SHP77 (cell line): ENCODE measurements at places on chromosomes 12 and 14.

DNA sequence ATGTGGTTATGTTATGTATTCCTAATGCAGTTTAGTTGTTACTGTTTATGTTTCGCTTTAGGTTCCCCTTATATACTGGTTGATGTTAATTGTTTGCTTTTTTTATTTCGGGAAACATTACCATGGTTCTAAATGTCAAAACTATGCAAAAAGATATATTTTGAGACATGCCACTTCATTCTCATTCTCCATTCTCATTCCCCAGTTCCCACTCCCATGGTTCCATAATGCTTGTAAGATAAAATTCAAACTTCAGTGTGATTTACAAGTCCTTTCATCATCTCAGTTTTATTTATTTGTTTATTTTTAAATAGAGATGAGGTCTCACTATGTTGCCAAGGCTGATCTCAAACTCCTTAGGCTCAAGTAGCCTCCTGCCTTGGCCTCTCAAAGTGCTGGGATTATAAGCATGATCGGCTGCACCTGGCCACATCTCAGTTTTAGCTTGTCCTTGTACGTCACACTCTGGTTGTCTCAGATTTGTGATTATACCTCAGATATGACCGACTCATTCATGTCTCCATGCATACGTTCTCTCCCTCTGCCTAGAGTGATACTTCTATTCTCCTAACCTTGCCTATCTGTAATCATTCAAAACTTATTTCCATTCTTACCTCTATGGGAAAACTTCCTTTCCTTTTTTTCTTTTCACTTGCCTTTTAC lies 407.8 kb upstream of the RGS6 start:
- no peak for DNase-seq

GRCh38 chr14:32669391-32669790 lies 269.3 kb upstream of the NPAS3 start:
- no peak for DNase-seq

GRCh38 chr12:38384816-38385378 lies 68.3 kb downstream of the ALG10B start:
- DNase-seq = peak; percentile 51

- no peak for DNase-seq
Measured at GRCh38 chr12:57188090-57188425, 28.5 kb upstream of the NXPH4 start.

DNA sequence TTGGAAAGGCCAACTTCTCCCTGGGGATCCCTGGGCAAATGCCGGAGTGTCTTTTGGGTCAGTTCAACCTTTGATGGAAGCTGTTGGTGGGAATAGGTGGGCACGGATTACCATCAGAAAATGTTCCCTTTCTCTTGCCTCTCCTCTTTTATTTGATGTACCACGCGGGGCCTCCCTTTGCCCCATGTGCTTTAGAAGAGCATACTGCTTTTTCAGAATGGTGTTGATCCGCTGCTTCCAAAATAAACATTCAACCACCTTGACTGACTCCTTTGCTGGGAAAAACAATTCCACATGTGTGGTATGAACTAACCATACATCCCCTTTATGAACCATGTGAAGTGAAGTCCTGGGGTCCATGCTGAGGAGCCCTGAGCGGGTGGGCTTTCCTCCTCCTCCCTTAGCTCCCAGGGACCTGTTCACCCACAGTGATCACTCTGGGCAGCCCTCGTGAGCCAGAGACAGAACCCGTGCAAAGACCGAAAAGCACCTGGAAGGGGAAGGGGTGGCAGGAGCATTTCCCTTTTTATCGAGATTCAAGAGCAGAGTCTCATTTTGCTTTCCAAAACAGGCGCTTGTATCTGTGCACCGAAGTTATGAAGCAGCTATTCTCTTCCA lies 44.2 kb upstream of the PRMT8 start:
- no peak for DNase-seq

- DNase-seq = no peak
Measured at GRCh38 chr12:54251667-54252284, 28.1 kb downstream of the CBX5 start.

- DNase-seq = no peak
Measured at GRCh38 chr14:71444030-71444822, 488.0 kb upstream of the RGS6 start.

DNA sequence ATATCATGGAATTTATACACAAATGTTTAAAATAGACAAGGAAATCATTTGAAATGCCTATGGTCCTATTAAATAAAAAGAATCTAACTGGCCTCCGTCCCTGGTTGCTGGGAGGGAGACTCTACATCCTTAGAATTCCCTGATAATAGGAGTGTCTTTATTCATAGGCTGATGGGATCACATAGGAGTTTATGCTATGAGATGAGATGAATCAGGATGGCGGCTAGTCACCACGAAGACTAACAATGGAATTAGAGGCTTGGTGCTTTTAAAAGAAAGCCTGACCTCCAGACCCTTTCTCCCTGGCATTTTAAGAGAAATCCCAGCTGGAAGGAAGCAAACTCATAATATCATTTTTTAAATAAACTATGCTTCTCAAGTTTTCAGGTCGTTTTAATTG lies 69.7 kb downstream of the SEC23A start:
- no peak for DNase-seq

DNA sequence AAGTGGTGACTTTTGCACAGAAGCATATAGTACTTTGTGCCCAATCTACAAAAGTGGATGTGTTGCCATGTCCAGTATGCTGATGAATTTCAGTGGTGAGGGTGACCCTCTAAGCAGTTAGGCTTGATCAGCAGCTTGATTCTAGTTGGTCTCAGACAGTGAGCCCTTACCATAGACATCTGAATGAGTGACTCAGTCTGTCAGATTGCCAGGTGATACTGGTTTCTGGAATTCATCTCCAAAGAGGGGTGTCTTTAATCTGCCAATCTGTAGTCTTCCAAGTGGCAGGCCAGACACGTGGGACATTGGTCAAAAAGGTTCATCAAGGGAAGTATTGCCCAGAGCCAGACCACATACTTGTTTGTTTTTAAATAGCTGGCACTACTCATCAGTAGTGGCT lies 187.4 kb upstream of the SLC16A7 start:
- DNase-seq = no peak

- DNase-seq = no peak
Measured at GRCh38 chr14:103125098-103126070, 2.1 kb downstream of the TNFAIP2 start.

DNA sequence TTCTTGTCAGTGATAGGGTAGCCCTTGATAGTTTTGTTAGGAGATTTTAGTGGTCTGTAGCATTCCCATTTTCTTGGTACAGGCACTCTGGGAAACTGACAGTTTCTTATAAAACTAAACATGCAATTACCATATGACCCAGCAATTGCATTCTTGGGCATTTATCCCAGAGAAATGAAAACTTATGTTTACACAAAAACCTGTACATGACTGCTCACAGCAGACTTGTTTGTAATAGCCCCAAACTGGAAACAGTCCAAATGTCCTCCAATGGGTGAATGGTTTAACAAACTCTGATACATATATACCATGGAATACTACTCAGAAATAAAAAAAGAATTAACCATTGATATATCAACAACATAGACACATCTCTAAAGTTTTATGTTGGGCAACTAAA lies 75.5 kb downstream of the BORCS5 start:
- DNase-seq = no peak

DNA sequence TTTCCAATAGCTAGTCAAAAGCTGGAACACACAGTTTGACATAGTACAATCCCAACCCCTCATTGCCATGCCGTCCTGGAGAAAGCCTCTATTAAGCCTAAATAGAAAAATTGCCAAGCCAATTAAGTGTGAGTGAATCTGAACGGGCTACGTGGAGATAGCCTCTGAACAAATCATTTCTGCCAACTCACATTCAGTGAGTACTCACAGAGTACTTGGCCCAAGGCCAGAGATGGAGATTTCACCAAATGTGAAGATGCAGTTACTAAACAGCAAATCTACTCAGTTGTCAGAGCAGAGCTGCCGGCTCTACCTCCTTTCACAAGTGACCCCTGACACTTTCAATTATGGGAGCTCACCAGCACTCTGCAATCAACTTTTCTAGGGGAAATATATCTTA lies 350.0 kb downstream of the GALC start:
- no peak for DNase-seq

- no peak for DNase-seq
Measured at GRCh38 chr12:120247621-120248030, 17.9 kb downstream of the PXN start.

GRCh38 chr12:1470051-1470450 lies 124.3 kb downstream of the FBXL14 start:
- no peak for DNase-seq

DNA sequence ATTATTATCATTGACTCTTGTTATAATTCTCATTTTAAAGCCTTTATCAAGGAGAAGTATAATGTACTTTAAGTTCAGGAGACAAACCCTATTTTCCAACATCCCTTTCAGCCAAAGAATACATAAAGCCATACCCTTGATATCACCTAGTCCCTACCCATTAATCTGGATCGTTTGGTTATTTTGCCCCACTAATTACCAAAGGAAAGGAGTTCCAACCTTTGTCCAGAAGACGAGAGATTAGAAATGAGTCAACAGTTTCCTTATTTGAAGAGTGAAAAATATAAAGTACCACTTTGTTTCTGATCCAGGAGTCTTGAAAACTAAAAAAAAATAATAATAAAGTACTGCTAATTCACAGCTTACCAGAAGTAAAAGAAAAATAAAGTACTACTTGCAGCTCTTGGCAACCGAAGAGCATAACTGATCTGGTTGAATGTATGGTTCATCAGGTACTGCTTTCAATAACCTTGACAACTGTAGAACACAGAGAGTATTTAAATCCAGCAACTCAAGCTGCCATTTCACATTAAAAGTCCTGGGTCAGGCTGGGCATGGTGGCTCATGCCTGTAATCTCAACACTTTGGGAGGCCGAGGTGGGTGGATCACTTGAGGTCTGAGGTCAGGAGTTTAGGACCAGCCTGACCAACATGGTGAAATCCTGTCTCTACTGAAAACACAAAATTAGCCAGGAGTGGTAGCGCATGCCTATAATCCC lies 33.7 kb downstream of the LIMA1 start:
- no peak for DNase-seq

- DNase-seq = no peak
Measured at GRCh38 chr12:66379616-66380015, 77.3 kb downstream of the HELB start.

DNA sequence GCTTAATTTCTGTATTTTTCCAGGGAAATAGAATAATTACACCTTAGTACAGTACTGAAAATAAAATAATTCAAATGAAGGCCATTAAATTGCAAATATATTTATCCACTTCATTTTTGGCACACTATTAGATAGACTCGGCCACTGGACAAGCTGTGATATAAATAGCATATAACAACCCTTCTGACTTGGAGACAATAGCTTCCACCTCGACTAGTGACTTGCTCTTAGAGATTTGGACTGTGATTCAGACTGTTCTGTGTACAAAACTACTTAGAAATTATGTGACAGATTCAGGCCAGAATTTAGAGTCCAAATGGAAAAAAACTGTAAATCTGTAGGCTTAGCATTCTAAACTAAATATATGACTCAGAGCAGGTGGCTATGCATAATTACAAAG lies 949.9 kb downstream of the LRFN5 start:
- no peak for DNase-seq

GRCh38 chr12:125340791-125341190 lies 275.6 kb downstream of the AACS start:
- DNase-seq = peak; percentile 53

GRCh38 chr12:112606611-112607365 lies 184.8 kb upstream of the RPH3A start:
- no peak for DNase-seq

DNA sequence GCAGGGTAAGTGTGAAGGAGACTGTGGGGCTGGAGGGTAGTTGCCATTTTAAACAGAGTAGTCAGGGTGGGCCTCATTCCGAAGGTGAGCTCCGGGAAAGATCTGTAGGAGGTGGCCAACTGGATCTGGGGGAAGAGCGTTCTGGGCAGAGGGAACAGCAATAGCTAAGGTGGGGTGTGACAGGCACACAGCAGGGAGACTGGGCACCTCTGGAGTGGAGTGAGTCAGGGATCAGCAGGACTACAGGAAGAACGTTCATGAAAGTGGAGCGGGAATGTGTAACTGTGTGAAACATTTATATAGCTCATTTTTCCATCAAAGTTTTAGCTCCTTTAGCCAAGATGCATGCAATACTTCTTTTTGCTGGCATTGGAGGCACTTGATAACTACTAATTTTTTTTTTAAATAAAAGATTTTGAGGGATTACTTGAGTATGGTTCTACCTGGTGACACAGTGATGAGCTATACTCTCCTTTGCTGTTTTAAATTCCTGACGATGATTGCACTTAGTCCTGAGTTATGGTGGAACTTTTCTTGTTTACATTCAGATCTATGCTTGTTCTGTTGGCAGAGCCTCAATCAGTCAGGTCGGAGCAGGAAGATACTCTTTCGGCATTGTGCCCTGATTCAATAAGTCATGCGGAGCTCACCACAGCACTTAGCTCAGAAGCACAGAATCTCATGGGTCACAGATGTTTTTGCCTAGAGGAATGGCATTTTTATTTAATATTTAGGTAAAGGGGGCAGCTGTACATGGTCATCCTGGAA lies 106.4 kb downstream of the WIF1 start:
- no peak for DNase-seq

- DNase-seq = no peak
Measured at GRCh38 chr14:91980157-91980556, 32.7 kb upstream of the FBLN5 start.

DNA sequence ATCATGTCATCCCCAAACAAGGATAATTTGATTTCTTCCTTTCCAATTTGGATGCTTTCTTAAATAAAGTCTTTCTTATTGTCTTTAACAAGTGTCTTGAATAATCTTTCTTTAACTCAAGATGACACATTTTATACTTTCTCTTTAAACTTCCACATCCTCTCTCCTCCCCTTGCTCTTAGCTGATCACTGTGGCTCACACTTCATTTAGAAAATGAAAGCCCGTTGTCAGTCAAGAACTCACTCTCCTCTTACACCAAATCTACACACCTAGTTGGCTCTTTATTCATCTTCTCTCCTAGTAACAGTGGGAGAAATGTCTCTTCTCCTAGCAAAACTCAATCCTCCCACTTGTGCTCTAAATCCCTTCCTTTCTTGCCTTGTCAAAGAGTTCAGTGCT lies 10.4 kb upstream of the RMST start:
- DNase-seq = no peak

DNA sequence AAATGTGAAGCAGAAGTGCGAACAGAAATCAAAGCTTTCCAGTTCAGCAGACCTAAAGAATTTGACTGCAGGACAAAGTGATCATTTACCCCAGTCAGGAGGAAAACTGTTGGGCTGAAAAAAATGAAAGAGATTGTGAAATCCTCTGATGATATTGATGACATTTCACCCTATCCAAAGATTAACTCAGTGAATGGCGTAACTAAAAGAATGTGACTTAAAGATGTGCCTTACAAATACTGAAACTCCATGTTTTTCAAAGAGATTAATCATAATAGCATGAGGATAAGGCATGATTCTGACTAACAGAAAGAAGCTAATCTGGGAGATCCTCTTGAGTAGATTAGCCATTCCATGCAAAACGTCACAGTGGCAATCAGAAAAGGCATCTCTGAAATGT lies 225.6 kb downstream of the DUSP6 start:
- no peak for DNase-seq

- no peak for DNase-seq
Measured at GRCh38 chr14:104505085-104506074, 74.2 kb upstream of the C14orf180 start.
